ENCODE measurements at places on chromosomes 3 and 15.
A peak's percentile ranks its signal among the peaks of the same experiment; 100 is the strongest.

DNA sequence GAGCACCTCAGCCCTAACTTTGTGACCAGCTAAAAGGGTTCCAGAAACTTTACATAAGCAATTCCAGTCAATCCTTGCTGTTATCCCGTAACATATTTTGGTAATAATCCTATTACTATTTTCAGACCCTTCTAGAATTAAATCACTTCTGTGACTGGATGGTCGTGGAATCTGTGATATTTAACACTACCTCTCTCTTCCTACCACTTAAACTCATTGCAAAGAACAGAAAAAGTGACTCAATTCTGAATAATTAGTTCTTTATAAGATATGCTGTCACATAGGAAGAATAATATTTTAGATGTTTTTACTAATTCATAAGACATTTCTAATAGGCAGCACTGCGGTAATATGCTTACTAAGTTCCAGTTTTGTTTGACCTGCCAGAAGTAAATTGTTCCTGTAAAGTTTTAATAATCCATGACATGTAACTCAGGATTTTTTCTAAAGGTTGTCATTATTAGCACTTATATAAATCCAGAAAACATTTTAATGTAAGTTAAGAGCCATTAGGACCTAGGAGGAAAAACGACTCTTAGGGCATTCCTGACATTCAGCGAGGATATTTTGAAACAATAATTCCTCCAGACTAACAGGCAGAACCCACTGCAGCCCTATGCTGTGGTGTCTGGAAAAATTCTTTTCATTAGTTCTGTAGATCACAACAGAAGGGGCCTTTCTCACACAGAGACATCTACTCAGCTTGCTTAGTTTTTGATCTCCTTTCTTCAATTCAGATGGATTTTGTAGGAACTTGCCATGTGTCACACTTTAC, 113.3 kb upstream of the MBNL1 start:
- no peak for DNase-seq

GRCh38 chr3:99240700-99241099, 339.2 kb upstream of the DCBLD2 start:
- DNase-seq: no peak

GRCh38 chr3:175077216-175077615, 218.1 kb downstream of the NAALADL2 start:
- DNase-seq: no peak

DNA sequence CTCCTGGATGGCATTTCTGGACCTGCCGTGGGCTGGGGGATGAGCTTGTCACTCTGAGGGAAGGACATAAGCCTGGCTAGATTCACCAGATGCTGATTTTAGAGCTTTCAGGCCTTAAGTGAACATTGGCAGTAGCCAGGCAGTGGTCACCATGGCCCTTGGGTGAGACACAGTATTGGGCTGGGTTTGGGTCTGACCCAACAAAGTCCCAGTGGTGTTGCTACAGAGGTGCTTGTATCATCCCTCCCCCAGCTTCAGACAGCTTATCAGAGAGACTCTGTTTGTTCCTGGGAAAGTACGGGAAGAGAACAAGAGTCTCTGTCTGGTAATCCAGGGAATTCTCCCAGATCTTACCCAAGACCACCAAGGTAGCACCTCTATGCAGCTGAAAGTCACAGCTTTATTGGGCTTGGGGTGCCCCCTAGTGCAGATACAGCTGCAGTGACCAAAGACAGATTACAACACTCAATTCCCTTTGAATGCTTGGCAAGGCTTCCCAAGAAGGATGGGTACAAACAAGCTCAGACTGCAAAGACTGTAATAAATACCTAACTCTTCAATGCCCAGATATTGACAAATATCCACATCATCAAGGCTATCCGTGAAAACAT, 9.8 kb upstream of the RUVBL1 start:
- peak; percentile 78 for DNase-seq
